GM18507 (cell line): ENCODE measurements at places on chromosomes 1 and 21.

DNA sequence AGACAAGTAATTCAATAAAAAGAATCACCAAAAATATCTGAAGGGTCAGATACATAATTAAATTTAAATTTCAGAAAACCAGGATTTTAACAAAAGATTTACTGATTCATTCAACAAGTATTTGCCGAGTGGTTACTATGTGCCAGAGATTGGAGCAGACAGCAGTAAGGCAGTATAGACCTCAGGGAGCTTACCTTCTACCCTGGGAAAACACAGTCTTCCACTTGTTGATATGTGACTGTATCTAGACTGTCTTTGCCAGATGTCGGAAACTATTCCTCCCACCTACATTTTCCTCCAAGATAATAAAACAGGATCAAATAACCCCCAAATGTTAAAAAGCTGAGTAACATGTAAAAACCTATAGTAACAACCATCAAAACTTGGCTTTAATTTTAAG, 6.2 kb downstream of the HNRNPR start:
- no peak for DNase-seq

- no peak for DNase-seq
Measured at GRCh38 chr1:61635557-61635956, 89.4 kb downstream of the TM2D1 start.

- no peak for DNase-seq
Measured at GRCh38 chr1:31373897-31374486, 1.1 kb upstream of the FABP3 start.

DNA sequence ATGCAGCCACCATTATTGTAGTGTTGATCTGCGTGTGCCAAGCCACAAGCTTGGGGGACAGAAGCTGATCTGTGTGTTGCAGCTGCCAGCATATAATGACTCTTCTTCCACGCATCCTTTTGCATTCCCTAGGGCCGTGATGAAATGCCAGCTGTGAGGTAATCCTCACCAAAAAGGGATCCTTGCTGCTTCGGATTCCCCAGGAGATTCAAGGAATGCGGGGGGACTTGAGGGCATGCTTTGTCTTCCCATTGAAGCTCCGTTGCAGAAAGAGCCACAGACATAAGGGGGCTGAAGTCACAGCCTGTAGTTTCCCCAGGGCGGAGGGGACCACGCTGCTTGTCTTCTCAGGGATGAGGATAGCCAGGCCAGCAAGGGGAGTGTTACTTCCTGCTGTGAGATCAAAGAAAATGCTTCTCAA, 281.6 kb upstream of the FMN2 start:
- DNase-seq = no peak

DNA sequence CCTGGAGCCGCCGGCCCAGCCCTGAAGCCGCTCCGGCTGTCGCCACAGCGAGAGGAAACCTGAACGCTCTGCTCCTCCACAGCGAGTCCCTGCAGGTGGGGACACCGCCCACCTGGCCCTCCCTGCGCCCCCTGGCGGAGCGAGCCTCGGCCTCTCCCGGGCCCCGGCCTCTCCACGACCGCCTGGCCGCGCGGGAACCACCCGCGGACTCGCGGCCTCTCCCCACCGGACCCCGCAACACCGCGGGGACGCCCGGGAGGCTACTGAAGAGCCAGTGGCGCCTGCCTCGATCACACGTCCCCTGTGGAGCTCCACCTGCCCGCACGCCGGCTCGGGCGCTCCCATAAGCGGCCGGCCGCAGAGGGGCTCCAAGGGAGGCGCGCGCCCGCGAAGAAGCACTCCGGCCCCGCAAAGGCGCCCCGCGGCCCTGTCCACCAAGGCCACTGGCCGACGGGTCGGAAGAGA, 109.6 kb downstream of the KCNN3 start:
- DNase-seq = peak; percentile 69

DNA sequence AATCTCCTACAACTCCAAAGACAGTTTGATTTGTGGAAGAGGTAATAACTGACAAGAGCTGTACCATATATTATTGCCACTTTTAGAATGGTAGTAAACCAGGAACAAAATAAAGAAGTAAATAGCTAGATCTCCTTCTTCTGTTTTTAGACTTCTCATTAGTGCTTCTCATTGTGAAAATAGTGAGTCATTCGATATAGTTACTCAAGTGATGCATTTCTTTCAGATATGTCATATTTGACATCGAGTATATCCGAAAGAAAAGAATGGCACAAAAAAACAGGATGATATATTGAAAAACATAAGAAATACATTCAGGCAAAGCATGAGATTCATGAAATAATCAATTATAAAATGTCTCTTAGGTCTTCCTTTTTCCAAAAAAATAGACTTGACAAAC, 1346.1 kb downstream of the BRINP3 start:
- no peak for DNase-seq

DNA sequence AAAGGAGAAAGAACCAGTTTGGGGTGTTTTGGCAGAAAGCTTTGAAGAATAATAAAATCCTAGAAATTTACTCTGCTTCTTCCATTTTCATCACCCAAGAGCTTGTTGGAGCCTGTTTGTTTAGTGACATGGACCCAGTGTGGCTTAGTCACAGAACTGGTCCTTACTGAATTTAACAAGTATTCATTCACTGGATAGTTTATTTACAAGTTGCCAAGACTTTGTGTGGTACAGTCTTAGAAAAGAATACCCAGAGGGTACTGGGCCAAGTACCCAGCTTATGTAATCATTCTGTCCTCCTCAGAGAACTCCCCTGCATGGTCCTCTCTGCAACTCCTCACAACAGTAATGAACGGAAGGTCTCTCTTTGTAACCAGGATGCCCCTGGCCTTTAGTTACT, 16.4 kb downstream of the RAB4A start:
- no peak for DNase-seq

- DNase-seq = no peak
Measured at GRCh38 chr1:155946633-155947219, 5.3 kb downstream of the RXFP4 start.

GRCh38 chr1:117599286-117600221, 6.3 kb upstream of the TENT5C start:
- DNase-seq = no peak

DNA sequence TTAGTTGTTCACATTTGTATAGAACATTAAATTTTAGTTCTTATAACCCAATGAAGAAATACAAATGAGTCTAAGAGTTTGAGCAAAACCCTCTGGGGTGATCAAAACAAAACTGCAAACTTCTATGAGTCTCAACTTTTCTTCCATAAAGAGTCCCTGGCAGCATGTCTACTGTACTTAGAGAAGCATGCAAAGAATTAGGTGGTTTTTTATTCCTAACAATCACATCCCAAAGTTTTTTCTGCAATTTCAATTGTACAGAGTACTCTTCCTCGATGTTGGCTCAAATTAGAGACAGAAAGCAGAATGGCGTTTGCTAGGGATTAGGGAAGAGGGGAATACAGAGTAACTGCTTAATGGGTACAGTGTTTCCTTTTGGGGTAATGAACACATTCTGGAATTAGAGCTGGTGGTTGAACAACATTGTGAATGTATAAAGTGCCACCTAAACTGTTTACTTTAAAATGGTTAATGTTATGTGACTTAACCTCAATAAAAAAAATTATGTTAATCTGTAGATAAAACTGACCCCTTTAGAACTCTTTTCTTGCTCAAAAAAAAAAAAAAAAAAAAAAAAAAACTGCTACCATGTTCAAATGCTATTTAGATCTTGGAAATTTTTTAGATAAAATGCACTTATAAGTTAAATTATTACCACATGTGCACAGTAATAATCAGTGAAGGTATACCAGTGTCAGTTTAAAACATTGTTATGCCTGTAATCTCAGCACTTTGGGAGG, 4.8 kb downstream of the RC3H1 start:
- DNase-seq = no peak

- no peak for DNase-seq
Measured at GRCh38 chr21:45981151-45982091, at the start of gene COL6A1. Gene COL6A1 (plus strand): TSS chr21:45981770. CDS start chr21:45981851, 81 bp downstream.

- DNase-seq = no peak
Measured at GRCh38 chr1:203189951-203190352, 3.4 kb upstream of the CHI3L1 start.

- no peak for DNase-seq
Measured at GRCh38 chr1:25644962-25645361, 28.4 kb downstream of the MAN1C1 start.

DNA sequence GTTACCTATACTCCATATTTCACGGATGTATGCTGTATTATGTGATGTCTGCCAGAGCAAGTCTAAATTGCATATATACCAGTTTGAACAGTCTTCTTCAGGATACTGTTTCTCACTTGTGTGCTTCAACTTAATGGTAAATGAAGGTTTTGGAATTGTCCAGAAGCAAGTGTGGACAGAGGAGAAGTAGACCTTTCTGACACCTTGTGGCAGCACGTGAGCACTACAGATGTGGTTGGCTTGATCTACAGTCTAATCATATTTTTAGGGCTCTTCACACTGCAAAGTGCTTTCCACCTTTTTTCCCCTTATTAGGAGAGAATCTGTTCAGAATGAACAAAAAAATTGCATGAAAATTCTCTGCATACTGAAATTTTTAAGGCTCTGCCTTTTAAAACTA, 10.9 kb downstream of the MORC3 start:
- DNase-seq = no peak

- no peak for DNase-seq
Measured at GRCh38 chr1:31658721-31659120, 14.0 kb upstream of the PEF1 start.

DNA sequence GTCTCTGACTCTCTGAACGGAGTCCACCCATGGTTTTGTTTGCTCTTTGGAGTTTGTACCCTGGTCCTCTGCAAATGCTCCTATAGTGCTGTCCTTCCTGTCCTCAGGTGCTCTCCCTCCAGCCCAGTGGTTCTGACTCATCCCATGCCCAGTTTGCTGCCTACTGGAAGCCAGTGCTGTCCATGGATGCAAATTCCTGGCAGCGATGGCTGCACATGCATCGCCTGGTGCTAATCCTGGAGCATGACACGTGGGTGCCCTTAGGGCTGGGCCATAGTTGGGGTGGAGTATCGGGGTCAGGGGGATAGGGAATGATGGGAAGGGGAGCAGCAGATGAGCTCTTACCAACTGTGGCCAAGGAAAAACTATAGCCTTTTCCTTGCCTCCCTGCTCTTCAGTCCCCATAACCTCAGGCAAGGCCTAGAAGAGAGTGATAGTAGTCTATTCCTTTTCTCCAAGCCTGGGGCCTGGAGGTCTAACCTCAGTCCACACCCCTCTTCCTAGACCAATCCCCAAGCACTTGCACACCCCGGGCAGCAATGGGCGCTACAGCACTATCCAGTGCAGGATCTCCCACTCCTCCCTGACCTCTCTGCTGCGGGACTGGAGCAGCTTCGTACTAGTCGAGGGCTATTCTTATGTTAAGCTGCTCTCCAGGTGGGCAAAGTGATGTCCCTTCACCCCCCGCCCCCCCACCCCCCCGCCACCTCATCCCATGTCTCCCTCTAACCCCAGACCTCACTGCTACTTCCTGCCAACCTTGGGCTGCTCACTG, 31.6 kb downstream of the HYI start:
- DNase-seq = no peak

DNA sequence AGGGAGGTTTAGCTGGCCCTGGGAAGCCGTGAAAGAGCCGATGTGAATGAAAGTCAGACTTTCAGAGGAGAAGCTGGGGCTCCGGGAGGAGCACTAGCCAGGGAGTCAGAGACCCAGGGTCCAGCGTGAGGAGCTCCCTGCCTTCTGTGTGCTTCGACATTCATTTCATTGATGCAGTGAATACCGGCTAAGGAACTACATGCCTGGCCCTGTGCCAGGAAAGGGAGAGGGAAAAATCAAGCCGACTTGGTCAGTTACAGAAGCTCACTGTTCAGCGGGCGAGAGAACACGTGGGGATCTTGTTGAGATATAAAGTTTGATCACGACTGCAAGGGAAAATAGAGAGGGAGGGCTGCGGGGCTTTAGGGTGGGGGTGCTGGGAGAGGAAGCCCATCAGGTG, 76.7 kb upstream of the RUNX3 start:
- no peak for DNase-seq

GRCh38 chr1:191572479-191572878, 585.8 kb upstream of the RGS18 start:
- no peak for DNase-seq

DNA sequence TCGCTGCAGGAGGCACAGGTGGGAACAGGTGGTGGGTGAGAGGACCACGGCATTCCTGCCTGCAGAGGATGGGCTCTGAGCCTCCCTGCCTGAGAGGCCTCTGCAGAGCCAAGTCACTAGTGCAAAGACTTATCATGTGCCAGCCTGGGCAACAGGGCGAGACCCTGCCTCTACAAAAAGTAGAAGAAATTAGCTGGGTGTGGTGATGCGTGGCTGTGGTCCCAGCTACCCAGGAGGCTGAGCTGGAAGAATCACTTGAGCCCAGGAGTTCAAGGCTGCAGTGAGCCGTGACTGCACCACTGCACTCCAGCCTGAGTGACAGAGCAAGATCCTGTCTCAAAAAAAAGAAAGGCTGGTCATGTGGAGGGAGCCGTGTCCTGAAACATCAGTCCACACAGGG, 46.4 kb downstream of the PKNOX1 start:
- no peak for DNase-seq

GRCh38 chr1:199029855-199030254, 391.0 kb downstream of the PTPRC start:
- DNase-seq = no peak

DNA sequence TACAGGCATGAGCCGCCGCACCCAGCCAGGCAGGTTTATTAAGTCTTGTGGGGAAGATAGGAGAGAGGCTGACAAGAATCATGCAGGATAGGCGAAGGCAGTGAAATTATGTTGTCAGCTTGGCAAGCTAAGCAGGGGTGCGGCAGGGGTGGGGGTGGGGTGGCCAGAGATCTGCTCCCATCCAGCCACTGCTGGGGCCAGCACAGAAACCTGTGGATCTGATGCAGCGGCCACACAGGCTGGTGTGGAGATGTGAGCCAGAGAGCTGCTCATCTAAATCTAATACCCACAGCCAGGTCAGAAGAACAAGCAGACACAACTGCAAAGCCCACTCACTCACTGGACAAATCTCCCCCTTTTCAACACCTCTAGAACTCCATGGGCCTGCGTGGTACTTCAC, 68.7 kb downstream of the KCTD3 start:
- no peak for DNase-seq

GRCh38 chr1:9529190-9529589, 10.1 kb upstream of the SLC25A33 start:
- no peak for DNase-seq

DNA sequence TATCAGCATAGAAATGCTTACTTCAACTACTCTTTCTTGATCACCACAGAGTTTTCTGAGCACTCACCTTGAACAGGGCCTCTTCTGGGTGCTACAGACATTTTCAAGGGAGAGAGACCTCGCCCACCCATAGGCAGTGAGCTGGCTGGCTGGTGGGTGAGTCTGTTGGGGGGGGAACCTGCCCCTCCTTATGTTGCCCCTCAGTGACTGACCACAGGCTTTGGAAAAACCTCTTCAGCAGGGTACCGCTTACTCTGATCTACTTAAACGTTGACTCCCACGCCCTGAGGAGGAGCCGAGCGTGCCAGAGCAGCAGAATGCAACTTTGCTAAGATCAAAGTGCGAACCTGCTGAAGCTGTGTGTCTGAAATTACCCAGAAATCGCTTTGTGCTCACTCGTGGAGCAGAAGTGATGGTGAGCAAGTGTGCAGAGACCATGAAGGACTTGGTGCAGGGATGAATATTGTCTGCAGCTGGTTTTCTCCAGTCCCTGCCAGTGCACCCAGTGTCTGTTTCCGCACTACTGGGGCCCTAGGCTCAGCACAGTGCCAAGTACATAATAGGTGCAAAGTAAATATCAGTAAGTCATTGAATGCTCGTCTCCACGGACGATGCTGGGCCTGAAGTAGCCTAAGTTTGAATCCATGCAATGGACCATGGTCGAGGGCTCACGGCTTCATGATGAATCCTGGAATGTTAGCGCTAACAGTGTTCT, 158.7 kb upstream of the IRF2BP2 start:
- no peak for DNase-seq

- no peak for DNase-seq
Measured at GRCh38 chr1:44239331-44239960, 26.2 kb downstream of the DMAP1 start.

GRCh38 chr21:15052459-15052763, 12.4 kb downstream of the NRIP1 start:
- DNase-seq = no peak
